ENCODE measurements at places on chromosomes 4 and X.

GRCh38 chrX:46587753-46588171 is 14.2 kb downstream of the CHST7 start:
- DNase-seq: no peak

GRCh38 chr4:180828455-180829018 is 1414.7 kb upstream of the TENM3 start:
- peak; percentile 13 for DNase-seq

- DNase-seq: no peak
Measured at GRCh38 chr4:83417566-83417965, 38.1 kb downstream of the HELQ start.

DNA sequence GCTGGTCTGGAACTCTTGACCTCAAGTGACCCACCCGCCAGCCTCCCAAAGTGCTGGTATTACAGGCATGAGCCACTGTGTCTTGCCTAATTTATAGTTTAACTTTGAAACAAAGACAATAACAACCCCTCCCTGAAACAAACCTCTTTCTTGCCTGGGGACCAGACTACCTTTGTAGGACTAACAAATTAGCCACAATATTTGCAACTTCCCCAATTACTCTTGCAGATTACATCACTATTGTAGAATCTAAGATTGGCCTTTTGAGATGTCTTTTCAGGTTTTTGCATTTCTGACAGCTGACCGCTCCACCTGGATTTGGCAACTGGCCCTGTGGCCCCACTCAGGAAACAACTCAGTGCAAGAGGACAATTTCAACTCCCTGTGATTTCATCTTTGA is 84.8 kb downstream of the AKAP4 start:
- DNase-seq: no peak

- DNase-seq: no peak
Measured at GRCh38 chr4:86660401-86660800, 66.3 kb downstream of the PTPN13 start.

DNA sequence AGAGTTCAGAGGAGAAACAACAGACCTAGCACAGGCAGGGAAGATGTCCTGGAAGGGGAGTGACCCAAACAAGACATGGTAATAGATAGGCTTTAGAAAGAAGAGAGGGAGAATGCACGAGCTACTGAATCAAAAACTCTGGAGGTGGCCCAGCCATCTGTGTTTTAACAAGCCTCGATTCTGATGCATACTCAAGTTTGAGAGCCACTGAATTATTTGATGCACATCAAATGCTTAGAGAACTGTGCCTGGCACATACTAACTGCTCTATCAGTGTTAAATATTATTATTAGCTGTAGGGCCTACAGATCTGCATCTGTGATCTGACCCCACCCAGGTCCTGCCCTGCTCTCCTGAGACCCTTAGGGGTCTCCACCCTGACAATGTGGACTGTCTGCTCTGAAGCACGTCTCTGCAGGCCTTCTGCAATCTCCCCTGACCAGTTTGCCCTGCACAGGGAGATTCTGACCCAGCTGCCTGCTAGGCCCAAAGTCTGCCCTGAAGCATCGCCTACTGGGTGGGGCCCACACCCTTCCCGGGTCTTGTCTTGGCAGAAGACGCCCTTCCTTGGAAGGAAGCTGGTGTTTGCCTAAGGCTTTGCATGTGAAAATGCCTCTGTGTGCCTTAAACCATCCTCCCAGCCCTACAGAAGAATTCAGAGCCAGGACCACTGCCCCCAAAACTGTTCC is 201.5 kb upstream of the KLF3 start:
- no peak for DNase-seq

DNA sequence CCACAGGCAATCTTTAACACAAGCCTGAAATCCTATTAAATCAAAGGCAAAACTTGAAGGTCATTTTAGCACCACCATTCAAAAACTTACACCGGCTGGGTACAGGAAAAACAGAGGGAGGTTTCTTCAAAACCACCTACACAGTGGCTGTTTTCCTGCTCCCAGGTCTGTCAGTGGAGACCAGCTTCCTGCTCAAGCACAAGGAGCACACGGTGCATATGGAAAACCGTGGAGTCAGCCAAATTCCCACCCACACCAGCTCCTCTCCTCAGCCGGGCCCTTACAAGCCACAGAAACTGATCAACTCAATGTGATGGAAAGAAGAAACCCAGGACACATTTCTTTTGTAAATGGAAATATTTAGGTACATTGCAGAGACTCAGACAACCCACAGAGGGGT is 14.3 kb upstream of the FAM241A start:
- no peak for DNase-seq

DNA sequence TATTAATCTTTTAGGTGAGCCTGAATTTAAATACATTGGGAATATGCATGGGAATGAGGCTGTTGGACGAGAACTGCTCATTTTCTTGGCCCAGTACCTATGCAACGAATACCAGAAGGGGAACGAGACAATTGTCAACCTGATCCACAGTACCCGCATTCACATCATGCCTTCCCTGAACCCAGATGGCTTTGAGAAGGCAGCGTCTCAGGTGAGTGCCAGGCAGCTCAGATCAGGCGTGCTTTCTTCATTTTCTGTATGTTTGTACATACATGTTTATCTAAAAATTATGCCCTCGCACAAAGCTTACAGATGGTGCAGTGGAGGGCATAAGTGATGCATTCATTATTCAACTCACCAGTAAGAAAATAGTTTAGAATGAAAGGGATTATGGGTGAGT is 85.6 kb downstream of the CPE start:
- peak; percentile 9 for DNase-seq

- DNase-seq: no peak
Measured at GRCh38 chr4:3283916-3284315, 8.9 kb upstream of the RGS12 start.

GRCh38 chrX:132094164-132094563 is 33.7 kb downstream of the FRMD7 start:
- no peak for DNase-seq

All from right kidney (tissue), 9 donors.